ENCODE measurements at places on chromosomes 4 and X. TPM values are rescaled to one million over a fixed set of nuclear protein-coding genes. Genes with fewer than 3 reads are reported as not detected.

Gene DAPP1
- total RNA-seq: 0.95 TPM

Gene GABRG1
- total RNA-seq: 0.13 TPM

Gene GLRB
- 2.2 TPM for total RNA-seq

GRCh38 chr4:182492423-182492822 is 249.2 kb downstream of the TENM3 start:
- no peak for DNase-seq

DNA sequence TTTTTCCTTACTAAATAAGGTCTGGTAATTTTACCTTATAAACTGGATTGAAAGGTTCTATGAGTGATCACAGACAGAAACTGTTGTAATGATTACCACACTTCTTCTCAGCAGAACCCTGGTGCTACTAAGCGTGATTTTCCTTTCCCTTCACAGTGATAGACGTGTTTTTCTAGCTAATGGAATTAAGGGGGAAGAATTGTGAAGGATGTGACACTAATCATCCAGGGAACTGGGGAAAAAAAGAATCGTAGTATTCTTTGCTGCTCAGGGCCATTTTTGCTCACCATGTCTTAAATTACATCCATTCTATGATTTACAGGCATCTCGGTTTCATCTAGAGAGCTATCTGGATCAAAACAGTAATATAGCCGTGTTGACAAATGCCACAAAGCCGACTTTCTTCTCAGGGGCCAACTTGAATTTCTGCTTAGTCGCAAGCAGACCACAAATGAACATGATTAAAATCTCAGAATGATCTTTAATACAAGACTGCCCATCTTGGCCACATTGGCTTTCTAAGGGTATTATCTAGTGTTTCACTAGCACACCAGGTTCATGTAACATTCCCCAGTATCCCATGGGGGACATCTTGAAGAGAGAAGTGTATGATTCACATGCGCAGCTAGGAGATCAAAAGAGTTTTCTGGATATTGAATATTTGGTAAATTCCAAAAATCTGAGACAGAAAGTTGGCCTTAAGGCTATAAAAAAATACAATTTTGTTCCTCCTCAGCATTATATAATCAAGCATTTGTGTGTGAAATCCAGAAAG is 154.0 kb downstream of the UGT8 start:
- DNase-seq: no peak

DNA sequence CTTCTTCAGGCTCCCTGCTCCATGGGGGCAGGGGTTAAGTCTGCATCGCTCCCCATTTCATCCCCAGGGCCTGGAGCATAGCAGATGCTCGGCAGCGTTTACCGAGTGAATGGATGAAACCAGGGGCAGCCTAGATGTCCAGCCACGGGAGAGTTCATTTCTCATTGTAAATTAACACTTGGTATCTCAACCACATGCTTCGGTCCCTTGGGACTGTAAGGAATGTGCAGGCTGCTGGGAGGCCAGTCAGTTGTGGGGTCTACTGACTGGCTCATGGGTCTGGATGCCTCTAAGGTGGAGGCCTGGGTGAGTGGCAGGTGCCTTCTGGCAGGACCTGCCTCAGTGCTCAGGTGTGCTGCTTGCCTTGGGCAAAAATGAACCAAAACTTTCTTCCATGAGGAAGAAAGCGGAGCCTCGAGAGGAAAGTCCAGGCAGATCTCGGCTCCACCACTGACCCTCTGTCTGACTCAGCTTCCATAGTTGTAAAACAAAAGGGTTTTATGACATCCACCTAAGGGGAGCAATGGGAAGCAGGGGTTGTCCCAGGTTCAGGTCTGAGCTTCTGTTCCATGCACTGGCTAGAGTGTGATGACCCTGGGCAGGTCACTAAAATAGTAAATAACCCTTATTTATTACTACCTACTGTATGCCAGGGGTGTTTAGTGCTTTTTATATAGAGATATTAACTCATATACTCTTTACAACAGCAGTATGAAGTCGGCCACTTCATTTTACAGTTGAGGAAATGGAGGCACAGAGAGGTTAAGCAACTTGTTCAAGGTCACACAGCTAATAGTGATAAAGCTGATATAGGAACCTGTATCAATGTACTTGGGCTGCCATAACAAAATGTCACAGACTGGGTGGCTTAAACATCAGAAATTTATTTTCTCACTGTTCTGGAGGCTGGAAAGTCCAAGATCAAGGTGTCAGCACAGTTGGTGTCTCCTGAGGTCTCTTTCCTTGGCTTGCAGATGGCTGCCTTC is 144.3 kb upstream of the STX18 start:
- DNase-seq: peak; percentile 37

DNA sequence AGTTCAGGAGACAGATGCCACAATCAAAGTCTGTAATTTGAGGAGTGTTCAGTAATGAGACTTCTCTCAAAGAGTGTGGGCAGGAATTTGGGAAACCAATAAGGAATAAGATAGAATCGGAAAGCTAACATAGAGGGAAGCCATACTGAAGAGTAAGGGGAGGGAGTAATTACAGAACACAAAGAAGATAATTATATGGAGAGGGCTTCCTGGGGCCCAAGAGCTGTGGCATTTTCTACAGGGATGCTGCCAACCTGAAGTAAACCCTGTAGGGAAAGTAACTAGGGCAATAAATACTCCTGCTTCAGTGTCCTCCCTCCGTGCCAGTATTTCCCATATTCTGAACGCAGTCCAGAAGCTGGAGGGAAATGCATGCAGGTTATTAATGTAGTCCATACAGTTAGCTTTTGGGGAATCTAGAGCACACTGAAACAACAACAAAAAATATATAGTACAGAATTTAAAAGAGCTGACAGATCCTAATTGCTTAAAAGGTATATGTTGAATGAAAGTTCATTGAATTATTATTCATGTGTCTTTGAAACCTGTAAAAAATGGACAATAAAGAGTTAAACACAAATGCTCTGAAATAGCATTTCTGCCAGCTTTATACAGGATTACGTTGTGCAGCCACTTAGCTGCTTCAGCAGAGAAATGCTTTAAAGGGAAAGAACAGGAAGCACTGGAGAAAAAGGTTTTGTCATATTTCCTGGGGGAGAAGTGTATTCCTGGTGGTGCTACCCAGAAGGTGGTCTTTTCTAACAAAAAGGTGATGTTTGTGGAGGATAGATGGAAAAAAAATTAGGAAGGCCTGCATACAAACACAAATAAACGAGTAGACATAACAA is 48.0 kb downstream of the CXXC4 start:
- no peak for DNase-seq

- no peak for DNase-seq
These were observed 117.0 kb downstream of the DHRSX start for GRCh38 chrX:2383735-2384134.

- no peak for DNase-seq
These were observed 171.2 kb downstream of the TMA16 start for GRCh38 chr4:163665521-163666331.

GRCh38 chrX:8649969-8650368 is 82.0 kb downstream of the ANOS1 start:
- DNase-seq: no peak

GRCh38 chr4:94032754-94033153 is 174.9 kb upstream of the SMARCAD1 start:
- no peak for DNase-seq

DNA sequence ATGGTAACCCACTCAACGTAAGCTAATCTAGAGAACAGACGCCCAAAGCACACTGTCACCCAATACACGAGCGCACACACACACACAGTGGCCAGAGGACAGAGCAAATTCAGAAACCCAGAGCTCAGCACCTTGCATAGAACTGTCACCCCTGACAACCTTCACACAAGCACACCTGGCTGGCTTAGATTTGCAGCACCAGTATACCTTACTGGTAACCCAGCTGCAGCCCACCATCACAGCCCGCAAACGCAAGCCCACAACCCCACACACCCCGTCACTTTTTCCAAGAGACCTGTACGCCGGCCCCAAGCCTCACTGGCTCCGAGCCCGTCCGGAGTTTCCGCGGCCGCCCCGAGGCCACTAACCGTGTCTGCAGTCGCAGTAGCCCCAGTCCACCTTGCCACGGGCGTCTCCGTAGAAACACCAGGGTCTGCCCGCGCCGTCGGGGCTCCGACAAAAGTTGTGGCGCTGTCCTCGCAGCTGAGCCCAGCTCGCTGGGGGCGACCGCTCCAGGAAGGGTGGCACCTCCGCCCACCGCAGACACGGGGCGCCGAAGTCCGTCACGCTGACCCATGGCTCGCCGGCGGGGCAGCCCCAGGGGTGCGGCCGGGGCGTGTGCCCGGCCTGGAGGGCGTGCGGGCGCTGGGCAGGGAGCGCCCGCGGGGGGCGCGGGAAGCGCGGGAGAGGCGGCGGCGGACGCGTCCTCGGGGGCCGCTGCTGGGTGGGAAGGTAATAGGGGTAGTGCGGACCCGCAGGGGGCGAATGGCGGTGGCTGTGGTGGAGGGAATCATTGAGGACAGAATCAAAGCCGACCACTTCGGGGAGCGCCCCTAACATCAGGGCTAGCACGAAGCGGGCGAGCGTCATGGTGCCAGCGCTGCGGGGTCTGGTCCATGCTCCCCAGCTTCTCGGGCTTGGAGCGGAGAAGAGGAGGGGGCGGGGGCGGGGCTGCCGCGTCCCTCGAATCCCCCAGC is 664 bp downstream of the PRSS12 start:
- DNase-seq: peak; percentile 19

- no peak for DNase-seq
These were observed 61.6 kb upstream of the VAMP7 start for GRCh38 chrX:155819525-155819924.

DNA sequence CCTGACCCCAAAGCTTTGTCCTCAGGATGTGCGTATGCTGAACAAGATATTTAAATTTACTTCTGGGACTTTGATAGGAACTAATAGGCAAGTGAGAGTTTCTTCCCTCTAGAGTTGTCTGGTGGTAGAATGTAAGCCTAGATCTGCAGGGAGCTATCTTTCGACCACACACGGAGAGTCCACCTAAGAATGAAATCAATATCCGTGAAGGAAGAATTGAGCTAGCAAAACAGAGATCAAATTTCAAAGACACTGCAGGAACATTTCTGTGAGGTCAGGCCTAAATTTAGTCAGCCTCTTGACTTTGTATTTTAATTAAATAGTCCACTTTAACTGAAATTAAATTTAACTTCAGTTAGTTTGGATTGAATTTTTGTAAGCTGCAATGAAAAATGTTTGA is 871.3 kb downstream of the RAB28 start:
- DNase-seq: no peak

DNA sequence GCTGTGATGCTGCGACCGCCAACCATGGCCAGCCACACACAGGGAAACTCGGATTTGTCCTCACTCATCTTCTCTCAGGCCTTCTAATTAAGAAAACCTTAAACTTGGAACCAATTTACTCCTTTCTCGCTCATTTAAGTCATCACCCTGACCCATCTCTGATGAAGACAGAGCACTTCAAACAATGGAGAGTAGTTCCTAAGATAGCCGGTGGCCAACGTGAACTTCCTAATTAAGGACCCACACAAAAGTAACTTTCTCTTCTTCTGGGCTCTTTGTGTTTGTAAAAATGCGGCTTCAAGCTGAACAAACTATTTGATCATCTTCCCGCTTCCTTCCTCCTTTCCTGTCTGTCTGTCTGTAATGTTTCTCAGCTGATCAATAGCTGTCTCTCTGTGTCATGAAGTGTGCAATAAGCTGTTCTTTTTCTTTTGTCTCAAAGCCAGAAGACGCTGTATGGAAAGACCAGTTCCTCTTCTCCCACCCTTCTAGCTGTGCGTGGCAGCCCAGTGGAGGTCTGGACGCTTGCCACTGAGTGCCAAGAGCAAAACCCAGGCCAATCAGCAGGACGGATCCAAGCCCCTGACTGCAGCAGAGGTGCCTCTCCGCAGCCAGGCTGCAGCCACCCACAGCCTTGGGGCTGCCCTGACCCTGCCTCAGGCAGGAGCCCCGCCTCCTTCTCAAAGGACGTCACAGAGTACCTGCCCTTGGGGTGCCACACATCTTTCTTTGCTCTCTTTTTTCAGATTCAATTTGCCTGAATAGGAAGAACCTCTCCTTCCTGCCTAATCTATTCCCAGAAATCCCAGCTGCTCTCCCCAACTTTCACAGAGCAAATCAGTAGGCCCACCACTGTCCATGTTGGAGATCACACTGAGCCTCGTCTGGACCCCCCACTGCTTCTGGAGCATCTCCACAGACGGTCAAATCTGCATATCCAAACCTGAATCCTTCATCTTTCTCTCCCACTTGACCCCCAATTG is 59.3 kb downstream of the MAML3 start:
- DNase-seq: no peak

DNA sequence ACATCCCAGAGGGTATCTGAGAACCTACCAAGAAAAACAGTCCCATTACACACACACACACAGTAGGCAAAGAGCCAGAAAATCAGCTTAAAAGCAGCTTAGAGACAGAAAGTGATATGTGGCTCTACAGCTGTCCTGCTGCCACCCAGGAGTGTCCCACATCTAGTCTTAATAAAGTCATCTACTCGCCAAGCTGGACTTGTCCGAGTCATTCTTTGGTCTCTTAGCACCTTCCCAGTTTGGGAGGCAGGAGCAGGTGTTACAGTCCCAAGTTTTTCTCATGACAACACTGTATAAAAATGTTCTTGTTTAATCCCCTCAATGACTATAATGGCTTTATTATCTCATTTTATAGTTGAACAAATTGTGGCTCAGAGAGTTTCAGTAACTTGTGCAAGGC is 252.5 kb upstream of the CASK start:
- no peak for DNase-seq

- no peak for DNase-seq
These were observed 980.8 kb upstream of the GRID2 start for GRCh38 chr4:91322961-91323360.

DNA sequence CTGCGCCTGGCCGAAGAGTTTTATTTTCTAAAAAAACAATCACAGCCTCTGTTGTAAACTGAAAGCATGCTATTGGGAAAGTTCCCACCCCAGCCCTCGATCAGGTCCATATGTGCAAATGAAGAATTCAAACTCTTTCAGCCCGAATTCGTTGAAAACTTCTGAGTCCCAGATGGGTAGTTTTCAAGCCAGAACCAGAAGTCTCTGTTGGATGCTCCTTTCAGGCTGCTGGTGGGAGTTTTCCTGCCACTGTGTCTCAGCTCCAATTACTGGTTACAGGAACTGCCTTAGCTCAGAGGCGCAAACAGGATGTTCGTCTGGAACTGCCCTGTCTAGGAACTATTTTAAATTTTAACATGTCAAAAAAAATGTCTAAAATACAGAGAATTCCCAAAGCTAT is 9.3 kb upstream of the ALG13 start:
- DNase-seq: no peak

- DNase-seq: no peak
These were observed 23.8 kb downstream of the VSIG4 start for GRCh38 chrX:66015900-66016689.

DNA sequence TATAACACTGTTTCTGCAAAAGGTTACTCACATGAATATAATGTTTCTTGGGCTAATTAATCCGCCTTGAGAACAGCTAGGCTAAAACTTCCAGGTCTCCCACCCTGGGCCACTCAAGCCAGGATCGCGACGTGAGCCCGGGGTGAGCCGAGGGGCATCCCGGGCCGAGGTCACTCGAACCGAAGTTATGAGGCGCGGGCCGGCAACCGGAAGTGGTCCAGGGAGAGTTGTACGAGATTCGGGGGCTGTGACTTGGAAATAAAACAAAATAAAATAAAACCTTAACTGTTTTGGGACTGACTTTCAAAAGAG is 317 bp downstream of the CMC4 start:
- no peak for DNase-seq

GRCh38 chrX:19897091-19897490 is 9.7 kb upstream of the SH3KBP1 start:
- DNase-seq: no peak

- no peak for DNase-seq
These were observed 85.4 kb downstream of the MAGEC1 start for GRCh38 chrX:141989134-141989533.

- DNase-seq: no peak
These were observed 33.4 kb downstream of the ANXA3 start for GRCh38 chr4:78584863-78585547.

All from ovary (tissue), 10 donors.